ENCODE measurements at places on chromosomes 5 and 9.

DNA sequence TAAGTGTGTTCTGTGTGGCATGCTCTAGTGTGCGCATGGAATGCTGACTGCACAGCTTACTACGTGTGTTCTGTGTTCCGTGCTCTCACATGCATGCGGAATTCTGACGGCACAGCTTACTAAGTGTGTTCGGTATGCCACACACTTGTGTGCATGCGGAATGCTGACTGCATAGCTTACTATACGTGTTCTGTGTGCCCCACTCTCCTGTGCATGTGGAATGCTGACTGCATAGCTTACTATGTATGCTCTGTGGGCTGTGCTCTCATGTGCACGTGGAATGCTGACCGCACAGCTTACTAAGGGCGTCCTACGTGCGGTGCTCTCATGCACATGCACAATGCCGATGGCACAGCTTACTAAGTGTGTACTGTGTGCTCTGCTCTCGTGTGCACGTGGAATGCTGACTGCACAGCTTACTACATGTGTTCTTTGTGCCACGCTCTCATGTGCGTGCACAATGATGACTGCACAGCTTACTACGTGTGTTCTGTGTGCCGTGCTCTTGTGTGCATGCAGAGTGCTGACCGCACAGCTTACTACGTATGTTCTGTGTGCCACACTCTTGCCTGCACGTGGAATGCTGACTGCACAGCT is 548.9 kb downstream of the IRX1 start:
- DNase-seq: no peak

GRCh38 chr5:4204276-4205141 is 608.9 kb downstream of the IRX1 start:
- no peak for DNase-seq

DNA sequence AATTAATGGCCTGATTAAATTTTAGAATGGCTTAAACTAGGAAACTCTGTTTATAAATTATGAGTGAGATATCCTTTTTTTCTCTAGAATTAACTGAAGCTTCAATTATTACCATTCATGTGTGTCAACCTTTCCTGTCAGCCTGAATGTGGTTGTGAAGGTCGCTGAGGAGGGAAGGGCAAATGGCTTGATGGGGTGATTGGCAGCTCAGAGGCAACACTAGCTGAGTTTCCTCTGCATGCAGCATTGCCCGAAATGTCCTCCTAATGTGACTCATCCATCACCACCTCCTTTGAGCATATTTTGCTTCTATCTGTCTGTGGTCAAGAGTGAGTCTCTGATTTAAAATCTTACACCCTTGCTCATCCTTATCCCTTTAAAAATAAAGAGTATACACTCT is 281.9 kb downstream of the TENT4A start:
- no peak for DNase-seq

DNA sequence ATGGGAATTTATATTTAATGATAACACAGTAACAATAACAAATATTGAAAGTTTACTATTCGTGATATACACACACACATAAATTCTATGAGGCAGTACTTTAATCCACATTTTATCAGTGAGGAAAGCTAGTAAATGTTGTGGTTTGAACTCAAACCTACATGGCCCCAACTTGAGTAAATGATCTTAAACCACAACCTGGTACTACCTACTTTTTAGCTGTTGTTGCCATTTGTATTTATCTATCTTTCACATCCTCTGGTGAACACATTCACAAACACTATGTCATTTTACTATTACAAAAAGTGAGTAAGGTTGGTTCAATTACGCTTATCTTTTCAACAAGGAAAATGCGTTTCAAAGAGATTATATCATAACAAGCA is 186.1 kb downstream of the SMC2 start:
- no peak for DNase-seq

DNA sequence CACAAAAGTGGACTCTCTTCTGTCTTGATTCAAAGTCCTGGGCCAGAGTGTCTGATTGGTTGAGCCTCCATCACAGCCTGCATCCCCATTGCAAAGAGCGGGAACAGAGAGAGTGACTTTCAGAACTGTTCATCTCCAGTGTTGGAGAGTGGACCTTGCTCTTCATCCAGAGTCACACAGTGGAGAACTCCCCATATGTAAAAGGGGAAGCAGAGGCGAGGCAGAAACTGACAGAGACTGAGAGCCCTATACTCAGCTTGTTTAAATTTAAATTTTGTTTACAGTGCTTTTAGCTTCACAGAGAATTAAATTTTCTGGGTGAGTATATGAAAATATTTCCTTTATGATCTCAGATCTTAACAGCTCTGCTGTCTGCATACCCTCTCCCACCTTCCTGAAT is 70.0 kb upstream of the SSBP2 start:
- DNase-seq: no peak

All from iPS DF 19.7 (cell line).